ENCODE measurements at places on chromosomes 2 and 18.

- DNase-seq = no peak
These were observed 178.6 kb upstream of the ZNF804A start for GRCh38 chr2:184419744-184420143.

- no peak for DNase-seq
These were observed 98.1 kb downstream of the LRRC30 start for GRCh38 chr18:7329016-7329415.

DNA sequence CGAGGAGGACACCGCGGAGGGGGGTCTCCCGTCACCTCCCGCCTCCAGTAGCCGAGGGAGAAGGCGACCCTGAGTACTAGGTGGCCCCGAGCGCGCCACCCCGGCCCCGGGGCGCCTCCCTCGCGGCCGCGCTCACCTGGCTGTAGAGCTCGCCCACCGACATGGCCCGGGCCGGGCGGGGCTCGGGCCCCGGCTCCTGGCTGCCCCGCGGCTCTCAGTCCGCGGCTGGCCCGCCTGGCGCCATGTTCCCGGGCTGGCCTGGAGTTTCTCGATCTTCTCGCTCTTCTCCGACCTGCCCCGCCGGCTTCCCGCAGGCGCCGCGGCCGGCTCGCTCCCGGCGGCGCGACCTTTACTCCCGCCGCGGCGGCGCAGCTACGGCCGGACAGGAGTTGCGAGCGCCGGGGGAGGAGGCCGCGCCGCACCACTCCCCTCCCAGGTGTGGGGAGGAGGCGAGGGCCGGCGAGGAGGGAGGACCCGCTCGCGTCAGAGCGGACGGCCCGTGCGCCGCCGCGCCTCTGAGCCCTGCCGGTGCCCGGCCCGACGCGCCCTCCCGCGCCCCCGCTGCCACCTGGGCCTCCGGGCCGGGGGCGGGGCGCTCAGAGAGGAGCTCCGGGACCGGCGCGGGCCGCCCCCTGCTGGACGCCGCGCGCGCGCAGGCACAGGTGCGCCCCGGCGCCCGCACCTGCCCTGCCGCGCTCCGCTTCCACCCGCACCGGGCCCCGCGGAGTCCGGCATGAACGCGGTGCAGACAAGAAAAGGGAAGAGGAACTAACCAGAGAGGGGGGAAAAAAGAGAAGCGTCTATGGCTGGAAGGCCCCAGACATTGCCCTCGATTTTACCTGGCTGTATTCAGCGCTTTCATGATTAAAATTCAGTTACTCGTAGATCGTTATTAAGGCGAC is at the start of gene MYO5B:
MYO5B (minus strand) TSS at position 517 of the 902 bp plus-strand sequence; CDS start at position 163, 354 bp downstream.
- DNase-seq = peak; percentile 44

DNA sequence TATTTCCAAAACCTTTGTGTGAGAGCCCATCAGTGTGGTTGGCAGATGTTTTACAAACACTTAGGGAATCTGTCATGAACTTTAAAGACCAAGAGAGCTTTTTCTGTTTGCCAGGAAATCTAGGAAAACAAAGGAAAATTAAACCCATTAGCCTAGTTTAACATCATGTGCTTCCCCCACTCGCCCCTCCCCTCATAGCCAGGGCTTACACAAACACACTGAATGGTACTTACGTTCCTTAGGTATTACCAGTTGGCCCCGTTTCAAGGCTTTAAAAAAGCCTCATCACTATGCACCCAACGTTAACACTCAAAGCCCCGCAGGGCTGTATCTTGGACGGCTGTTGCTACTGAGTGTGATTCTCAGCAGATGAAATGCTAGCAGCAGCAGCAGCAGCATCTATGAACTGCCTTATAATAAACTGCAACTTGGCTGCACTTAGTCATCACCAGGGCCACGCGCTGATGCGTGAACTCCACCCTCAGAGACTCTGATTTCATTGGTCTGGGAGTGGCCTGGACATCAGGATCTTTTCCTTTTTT is 20.1 kb upstream of the TTC39C start:
- DNase-seq = peak; percentile 36

All from activated CD4-positive, alpha-beta T cell treated with anti-CD3 and anti-CD28 coated beads, Interleukin-2, amount 50 U/mL, for 1 hour (primary cell).